ENCODE measurements at places on chromosomes 7 and 10.

DNA sequence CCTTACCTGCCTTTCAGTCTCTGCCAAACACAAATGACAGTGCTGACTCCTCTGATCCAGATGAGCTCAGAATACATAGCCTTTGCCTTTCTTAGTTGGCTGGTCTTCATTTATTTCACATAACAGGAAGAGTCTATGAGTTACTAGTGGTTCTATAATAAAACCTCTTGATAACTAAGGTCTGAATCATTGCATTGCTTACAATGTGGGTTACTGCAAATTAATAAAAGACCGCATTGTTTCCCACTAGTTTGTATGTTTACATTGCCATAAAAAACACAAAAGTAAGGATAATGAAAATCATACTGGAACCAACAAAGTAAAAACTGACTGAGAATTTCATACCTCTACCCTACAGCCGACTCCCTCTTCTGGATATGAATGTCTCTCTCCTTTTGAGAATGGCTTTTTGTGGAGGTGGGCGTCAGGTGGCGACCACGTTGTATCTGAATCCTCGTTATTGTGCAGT lies 62.0 kb upstream of the AKR1E2 start:
- DNase-seq = peak; percentile 91

DNA sequence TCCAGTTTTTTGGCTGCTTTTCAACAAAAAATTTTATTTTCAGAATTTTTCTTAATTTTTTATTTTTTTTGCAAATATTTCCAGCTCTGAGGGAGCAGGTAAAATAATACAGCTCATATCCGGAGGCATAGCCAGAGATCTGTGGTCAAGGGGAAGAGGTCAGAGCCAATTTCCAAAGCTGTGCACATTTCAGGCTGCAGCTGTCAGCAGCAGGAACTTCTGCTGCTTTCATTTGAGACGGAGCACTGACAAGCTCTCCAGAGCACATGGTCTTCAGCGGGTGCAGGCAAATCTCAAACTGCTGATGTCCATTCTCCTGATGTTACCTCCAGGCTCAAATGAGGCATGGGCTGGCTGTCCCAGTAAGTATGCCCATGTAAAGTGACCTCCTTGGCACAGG lies 31.1 kb downstream of the SLC26A4 start:
- peak; percentile 30 for DNase-seq

- peak; percentile 0 for DNase-seq
Measured at GRCh38 chr7:144830811-144831210, 5.0 kb downstream of the TPK1 start.

DNA sequence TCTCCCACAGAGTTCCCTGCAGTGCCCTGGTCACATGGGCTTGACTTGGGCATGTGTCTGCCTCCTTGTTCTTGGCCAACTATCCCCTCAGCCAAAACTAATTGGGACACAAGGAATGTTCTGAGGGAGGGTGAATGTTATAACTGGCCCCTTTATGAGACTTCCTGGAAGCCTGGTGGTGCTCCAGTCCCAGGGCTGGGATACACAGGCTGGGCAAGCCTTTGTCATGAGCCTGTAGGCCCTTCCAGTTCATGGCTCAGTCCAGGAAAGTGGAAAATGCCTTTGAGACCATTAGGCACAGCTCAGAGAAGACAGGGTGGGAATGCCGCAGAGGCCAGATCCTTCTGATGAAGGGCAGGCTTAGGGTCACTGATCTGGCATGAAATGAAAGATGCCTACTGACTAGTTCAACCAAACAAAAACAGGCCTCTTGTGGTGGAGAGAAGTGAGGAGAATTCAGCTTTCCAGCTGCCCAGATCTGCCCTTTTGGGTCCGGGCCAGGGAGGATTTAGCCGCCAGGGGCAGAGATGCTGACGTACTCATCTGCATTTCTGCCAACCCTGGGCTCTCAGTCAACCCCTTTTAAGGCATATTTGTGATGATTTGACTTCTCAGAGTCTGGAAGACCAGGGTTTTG lies 961.5 kb downstream of the KCNMA1 start:
- DNase-seq = peak; percentile 67

Data from AG10803 (cell line).